NCI-H345 (cell line): ENCODE measurements at places on chromosomes 5 and 9.

- DNase-seq: no peak
These were observed 113.6 kb downstream of the EFNA5 start for GRCh38 chr5:107557051-107557658.

DNA sequence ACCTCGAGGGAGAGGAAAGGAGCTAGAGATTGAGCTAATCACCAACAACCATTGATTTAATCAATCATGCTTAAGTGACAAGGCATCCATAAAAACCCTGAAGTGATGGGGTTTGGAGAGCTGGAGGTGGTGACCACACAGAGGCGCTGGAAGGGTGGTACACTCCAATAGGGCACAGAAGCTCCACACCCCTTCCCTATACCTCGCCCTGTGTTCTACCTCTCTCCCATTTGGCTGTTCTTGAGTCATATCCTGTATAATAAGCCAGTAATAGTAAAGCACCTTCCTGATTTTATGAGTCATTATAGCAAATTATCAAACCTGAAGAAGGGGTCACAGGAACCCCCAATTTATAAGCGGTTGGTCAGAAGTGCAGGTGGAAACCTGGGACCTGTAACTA lies 18.3 kb downstream of the ACTL7B start:
- no peak for DNase-seq

- no peak for DNase-seq
These were observed 155.4 kb downstream of the FSTL4 start for GRCh38 chr5:133456933-133457402.

- DNase-seq: no peak
These were observed 74.5 kb upstream of the CCNG1 start for GRCh38 chr5:163362840-163363371.

DNA sequence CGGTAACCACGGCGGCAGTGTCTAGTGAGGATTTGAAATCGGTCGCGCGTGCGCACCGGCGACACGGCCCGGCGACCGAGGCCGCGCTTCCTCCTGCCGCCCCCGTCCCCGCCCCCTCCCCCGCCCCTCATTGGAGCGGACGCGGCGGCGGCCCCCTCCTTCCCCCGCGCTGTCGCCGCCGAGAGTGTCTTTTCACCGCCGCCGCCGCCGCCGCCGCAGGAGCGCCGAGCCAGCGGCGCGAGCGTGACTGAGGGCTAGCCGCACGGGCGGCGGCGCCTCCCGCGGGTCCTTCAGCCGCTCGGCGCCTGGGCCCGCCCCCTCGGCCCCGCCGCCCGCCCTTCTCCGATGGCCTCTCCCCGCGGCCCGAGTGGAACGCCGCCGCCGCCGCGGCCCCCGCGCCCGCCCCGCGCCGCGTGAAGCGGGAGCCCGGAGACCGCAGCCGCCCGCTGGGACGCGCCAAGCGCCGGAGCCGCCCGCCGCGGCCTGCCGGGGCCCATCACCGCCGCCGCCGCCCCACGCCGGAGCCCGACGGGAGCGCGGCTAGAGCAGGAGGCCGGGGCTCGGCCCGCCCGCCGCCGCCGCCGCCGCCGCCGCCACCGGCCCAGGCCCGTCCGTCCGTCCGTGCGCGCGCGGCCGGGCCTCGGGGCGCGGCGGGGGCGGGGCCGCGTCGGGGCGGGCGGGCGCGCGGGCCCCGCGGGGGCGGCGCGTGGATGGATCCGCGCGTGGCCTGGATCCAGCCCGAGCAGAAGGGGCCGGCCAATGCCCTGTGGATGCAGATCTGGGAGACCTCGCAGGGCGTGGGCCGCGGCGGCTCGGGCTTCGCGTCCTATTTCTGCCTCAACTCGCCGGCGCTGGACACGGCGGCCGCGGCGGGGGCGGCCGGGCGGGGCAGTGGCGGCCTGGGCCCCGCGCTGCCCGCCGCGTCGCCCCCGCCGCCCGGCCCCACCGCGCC lies at the start of gene TENT4A:
Gene TENT4A (plus strand): TSS at position 159 of the 952 bp plus-strand sequence. CDS start 552 bp downstream, at position 711.
- DNase-seq: peak; percentile 53

DNA sequence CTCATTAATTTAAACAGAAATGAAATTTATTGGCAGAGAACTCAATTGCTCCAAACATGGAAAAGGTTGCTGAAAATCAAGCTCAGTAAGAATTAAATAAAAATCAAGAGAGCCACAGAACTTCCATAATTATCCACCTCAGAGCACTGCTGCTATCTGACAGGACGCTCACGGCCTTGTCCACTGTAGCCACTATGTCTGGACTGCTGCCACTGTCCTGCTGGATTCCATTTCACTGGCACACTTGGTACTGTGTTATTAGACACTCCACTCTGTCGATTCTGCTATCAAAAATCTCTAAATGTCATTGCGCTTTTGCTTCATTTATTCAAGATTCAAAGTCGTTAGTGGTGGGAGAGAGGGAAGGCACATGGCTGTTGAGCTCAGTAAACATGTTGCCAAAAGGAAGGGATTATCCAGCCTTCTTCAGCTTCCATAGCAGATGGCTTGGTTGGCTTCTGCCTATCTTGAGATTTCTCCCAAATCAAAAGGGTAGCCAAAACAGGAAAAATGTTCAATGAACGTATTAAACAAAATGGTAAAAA lies 815.0 kb downstream of the CDH18 start:
- DNase-seq: no peak

DNA sequence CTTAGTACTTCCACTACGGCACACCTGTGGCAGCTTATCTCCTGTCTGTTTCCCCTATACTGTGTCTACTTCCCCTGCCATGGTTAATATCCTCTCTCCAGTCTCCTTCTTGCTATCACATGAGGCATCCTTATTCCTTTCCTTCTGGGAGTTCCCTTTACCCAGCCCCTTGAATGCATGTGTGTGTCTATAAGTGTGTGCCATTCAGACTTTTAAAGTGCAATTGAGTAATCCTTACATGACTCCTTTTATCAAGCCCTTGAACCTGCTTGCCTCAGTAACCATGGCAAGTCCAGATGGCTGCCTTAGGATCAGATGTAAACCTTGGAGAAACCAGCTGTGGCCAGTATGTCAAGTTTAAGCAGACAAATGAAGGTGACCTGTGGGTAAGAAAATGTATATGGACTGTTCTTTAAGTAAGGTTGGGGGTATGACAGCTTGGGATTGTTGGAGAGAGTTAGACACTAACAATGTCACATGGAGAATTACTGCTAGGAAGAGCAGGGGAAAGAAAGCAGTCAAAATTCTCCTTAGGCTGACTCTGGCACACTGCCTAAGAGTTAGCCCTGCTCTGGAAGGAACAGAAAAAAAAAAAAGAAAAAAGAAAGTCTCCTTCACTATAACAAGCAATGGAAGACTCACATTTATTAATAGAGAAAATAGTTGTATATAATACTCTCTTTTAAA lies 142.1 kb downstream of the HINT1 start:
- no peak for DNase-seq

GRCh38 chr9:102479191-102479590 lies 515.9 kb upstream of the CYLC2 start:
- no peak for DNase-seq

DNA sequence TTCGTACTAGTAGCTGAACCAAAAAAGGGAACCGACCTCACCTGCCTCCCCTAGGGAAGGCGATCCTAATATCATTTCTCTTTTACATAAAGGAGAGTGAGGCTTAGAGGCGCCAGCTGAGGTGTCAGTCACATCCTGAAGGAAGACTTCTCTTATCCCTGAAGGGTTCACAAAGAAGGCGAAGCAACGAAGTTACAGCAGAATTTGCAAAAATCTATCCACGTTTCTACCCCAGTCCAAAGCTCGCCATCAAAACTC lies 598 bp upstream of the KIAA1191 start:
- DNase-seq: no peak

DNA sequence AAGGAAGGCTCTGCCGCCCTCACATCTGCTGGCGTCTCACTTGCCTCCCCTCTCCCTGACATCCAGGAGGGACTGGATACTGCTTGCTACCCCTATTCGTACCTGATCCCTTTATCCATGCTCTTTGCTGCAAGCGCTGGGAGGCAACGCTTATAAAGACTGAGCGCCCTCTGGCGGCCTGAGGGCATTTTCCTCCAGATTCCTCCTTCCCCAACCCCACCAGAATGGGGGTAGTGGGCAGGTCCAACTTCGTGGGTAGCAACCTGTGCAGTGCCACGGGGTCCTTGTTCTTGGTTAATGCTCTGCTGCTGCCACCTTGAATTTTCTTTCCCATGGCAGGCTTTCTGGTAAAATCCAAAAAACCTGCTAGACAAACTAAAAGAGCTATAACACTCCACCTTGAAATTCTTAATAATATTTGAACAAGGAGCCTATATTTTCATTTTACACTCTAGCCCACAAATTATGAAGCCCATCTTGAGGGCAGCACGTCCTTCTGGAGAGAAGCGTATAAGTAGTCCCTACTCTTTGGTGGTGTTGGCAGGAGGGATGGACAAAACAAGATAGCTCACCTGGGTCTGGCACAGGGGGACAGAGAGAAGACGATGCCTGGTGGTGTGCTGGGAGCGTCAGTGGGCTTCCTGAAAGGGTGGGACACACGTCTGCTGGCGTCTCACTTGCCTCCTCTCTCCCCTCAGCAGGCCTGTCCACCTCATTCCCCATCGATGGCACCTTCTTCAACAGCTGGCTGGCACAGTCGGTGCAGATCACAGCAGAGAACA lies 52.5 kb downstream of the JADE2 start:
- DNase-seq: peak; percentile 70

GRCh38 chr9:134628354-134628736 lies 13.3 kb upstream of the COL5A1 start:
- no peak for DNase-seq

GRCh38 chr5:56145511-56145910 lies 87.6 kb downstream of the ANKRD55 start:
- DNase-seq: no peak

- no peak for DNase-seq
These were observed 81.4 kb downstream of the C9orf152 start for GRCh38 chr9:110126499-110126941.

DNA sequence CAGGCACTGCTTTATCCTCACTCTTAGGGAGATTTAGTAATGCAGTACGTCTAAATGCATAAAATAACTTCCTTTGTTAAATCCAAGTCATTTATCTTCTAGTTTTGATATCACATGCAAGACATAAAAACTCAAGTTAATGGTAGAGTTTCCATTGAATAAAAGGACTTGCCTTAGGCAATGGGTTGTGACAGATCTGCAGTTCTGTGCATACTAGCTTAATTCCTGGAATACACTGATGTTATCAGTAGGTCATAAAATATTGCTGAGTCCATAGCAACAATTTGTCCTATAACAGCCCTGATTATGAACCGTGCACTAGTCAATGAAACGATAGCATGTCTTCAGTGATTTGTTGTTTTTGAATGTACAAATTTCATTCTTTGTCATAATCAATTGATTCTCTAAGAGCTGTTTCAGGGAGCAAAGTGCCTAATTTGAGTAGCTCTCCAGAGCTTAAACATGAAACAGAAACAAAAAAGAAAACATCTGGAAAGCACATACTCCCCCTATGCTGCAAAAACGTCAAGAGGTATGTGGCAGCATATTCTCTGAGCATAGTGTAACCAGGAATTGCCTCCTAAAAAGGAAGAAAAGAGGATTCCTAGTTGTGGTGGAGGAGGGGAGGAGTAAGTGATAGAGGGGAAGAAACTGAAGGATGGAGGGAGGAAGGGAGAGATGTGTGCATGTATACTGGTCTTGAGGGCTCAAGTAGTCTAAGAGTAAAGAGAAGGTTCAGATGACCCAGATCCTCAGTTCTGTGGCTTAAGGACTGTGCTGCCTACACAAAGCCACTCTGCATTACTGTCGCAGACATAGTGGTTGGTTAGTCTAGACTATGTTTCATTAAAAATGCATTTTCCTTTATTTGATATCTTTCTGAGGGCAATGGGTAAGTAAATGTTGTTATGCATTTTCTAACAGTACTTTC lies 589.2 kb downstream of the PRR16 start:
- no peak for DNase-seq

DNA sequence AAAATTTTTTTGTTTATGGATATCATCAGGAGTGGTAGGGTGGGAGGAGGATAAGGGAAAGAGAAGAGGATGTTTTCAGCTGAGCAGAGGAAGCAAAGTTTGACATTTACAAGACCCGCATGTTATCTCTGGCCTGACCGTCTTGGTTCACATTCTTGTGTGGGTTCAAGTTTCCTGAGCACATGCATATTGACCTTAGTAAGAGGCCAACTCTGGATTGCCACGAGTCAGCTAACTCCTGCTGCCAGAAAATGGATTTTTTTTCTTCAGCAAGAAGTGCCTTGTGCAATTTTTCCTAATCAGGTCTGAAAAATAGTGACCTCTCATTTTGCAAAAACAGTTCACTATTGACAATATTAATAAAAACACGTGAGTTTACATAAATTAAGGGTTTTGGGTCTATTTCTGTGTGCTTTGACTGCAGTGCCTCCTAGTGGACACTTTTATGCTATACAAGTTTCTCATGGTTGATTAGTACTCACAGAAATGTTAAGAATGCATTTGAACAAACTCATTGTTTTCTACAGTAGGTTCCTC lies 27.1 kb upstream of the BASP1 start:
- DNase-seq: peak; percentile 33

DNA sequence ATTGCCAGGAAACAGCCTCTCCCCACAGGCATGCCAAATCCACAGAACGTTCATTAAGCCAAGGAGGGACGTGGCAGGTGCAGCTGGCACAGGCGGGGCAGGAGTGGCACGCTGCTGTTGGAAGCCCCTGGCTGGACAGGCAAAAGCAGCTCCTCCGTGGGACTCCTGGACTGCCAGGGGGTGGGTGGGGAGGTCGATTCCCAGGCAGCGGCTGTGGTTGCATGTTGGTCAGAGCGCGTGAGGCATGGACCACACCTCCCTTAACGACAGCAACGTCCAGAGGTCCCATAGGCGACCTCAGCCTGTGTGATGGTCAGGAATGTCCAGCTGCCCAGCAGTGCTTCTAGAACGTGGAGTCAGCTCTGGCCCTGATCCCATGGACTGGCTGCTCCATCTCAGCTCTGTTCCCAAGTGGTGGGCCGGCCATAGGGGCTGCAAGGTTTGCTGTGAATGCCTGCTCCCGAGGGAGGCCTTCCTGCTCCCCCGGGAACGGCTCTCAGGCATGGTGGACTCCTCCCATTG lies 6.9 kb downstream of the SLC6A19 start:
- no peak for DNase-seq

GRCh38 chr9:6450641-6451375 lies 37.8 kb downstream of the UHRF2 start:
- no peak for DNase-seq

DNA sequence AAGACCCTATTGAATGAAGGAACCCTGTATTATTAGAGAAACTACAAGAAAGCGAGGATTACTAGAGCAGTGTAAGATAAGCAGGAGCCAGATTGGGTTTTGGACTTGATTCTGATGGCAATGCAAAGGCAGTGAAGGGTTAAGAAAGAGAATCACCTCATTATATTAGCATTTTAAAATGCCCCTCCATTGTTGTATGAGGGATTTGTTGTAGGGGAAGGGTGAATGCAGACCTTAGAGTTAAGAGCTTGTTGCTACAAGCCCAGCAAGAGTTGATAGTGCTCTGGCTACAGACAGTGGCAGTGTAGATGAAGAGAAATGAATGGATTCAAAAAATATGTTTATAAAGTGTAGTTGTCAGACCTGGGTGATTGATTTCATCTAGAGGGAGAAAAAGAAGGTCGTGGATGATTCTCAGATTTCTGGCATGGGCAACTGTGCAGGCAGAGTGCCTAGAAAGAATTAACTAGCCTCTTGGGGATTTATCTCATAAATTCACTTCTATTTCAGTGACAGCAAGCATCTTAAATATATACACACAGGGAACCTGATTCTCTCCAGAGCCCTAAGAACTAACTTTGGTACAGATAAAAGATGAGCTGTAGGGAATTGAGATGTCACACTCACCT lies 344.8 kb downstream of the ARRDC3 start:
- DNase-seq: peak; percentile 52
